Kasumi-1 (cell line): ENCODE measurements at places on chromosomes 1 and 21.

- no peak for DNase-seq
Observed at GRCh38 chr1:239389703-239390102, 3.3 kb downstream of the CHRM3 start.

DNA sequence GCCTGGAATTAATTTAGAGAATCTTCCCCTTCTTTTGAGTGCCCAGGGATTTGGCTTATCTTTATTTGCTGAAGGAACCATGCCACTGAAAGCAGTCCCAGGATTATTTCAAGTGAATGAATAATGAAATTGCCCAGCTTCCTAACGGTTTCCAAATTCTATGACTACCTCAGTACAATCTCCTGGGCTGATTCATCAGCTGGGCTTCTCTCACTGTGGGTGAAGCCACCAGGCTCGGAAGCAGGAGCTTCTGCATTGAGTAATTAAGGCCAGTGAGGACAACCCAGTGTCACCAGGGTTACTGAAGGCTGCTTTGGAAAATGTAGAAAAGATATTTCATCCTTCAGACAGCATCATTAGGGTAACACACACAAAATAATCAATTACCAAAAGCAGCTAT is 169.8 kb downstream of the DAB1 start:
- no peak for DNase-seq

DNA sequence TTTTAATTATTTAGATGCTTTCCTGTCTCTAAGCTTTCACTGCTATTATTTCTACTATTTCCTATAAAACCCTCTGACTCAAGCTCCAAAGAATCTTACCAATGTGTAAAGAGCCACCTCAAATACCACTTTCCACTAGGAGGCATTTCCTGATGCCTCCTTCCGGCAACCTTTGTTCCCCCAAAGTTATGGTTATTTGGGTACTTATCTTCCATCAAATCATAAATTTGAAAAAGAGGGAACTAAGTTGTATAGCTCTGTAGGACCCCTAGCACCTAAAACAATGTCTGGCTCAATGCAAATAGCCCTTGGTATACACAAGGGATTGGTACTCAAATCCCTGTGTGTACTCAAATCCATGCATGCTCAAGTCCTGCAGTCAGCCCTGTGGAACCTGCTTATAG is 79.6 kb downstream of the NME7 start:
- no peak for DNase-seq

DNA sequence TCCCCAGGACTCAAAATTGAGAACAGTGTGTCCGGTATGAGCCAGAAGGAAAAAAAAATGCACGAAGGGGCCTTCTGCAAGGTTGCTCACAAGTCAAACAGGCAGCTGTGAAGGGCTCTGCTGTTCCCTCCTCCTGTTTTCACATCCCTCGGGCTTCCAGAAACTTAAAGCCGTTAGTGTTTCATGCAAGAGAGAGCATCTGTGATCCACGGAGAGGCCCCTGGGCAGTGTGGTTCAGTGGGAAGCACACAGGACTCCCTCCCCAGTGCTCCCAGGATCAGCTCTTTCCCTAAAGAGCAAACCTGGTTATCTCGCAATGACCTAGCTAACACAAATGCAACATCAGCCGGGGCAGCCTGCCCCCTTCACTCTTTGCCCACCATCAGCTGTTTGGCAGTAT is 2.9 kb upstream of the MATN1 start:
- DNase-seq = no peak

DNA sequence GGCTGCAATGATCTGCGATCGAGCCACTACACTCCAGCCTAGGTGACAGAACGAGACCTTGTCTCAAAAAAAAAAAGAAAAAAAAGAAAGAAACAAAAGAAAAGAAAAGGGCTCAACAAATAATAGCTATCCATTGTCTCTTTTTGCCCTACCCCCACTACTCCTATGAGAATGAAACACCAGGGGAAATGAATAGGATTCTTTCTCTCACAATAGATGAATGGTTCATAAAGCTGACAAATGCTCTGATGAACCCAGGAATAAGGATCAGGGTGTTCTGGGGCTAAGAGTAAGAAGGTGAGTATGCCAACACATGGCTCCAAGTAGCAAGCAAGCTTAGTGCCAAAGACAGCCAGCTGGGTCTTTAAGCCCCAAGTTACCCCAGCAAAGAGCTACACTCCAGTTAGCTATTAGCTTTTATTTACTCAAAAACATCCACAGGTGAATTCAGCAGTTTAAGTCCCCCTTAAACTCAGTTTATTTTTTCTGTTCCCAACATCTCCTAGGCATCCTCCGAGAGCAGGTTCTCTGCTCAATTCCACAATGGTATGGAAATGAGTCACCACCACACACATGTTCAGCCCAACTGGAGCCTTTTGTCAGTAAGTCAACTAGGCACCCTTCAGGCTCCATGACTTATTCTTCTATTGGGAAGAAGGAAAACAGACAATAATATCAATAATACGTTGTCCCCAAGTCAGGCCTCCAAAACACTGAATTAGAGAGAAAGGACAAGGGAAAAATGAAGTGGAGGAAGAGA is 4.2 kb downstream of the ADORA3 start:
- DNase-seq = no peak

DNA sequence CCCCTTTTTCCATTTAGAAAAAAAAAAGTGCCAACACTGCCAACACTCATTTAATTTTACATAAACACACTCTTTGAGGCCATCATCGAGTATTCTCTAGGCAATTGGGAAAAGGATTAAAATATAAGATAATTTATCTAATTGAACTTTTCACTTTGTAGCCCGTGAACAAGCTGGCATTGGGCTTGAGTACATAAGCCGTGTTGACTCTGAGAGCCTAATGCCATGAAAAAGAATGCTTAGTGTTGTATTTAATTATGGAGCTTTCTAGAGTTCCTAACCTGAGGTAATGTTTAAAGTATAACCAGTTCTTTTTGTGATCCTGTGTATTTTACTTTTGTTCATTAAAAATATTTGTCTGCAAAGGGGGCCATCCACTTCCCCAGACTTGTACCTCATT is 193.8 kb downstream of the LYPLAL1 start:
- no peak for DNase-seq

GRCh38 chr1:91851130-91852010 is 34.6 kb downstream of the TGFBR3 start:
- DNase-seq = no peak

GRCh38 chr1:93483200-93483599 is 35.3 kb downstream of the FNBP1L start:
- no peak for DNase-seq

DNA sequence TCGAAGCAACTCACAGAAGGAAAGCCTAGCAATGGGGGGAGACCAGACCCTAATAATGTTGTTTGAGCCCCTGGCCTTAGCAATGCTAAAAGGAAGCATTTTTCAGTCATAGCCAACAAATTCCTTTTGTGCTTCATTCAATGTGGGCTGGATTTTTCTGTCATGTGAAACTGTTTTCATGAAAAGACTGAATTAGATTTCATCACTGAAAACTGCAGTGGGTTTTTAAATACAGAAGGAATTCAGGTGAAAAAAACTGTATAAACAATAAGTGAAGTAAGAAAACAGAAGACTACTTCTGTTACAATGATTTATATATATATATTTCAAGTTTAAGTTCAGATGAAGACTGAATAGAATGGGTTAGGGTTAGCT is 204.8 kb downstream of the SMYD3 start:
- DNase-seq = no peak

GRCh38 chr1:238404481-238404880 is 513.8 kb upstream of the ZP4 start:
- no peak for DNase-seq
